Heart right ventricle (tissue), 16 donors: ENCODE measurements at places on chromosomes 6 and 20.
A peak's percentile ranks its signal among the peaks of the same experiment; 100 is the strongest.

GRCh38 chr6:84332139-84333034, 104.9 kb upstream of the CEP162 start:
- H3K27ac ChIP-seq = no peak overlapping the region
- DNase-seq = no peak
- no peaks in the 10 kb centered on the region for H3K4me1 ChIP-seq
- no peak overlapping the region for H3K4me3 ChIP-seq

DNA sequence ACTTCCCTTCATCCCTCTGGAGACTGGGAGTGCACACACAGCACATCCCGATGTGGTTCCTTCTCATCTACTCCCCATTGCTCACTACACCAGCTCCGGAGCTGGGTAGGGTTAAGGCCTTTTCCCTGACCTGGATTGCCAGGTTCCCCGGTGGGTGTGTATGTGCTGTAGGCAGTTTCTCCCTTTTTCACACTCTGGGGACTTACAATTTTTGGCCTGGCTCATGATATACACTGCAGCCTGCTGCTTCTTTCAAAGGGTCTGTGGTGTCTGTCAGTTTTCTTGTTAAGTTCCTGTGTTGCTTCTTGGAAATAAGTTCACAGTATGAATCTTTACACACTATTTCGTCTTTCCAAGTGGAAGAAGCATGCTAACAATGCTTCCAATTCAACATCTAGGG, 405.5 kb downstream of the UTRN start:
- no peaks in the 10 kb centered on the region for H3K27me3 ChIP-seq
- peaks cover 8% of the 10 kb centered on the region for H3K36me3 ChIP-seq
- no peak overlapping the region for H3K27ac ChIP-seq
- no peak for DNase-seq

DNA sequence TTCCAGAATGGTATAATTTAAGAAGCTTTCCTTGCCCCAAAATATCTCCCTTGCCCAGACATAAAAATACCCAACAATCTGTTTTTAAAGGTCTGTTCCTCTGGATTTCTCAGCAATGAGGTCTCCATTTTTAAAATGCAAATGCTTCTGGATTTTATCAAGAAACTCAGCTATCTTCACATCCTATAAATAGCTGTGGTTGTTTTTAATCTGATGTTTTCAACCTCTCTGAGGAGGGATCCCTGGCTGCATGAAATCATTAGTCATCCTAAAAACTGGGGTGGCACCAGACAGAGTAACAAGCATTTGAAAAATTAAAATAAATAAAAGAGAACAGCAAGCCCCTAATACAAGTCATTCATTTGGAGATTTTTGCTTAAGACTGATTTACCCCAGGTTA, 168.5 kb upstream of the ID4 start:
- no peaks in the 10 kb centered on the region for H3K36me3 ChIP-seq
- DNase-seq = no peak
- no peak overlapping the region for H3K4me3 ChIP-seq
- H3K27ac ChIP-seq = no peak overlapping the region
- no peaks in the 10 kb centered on the region for H3K4me1 ChIP-seq
- no peaks in the 10 kb centered on the region for H3K27me3 ChIP-seq

- H3K27me3 ChIP-seq = no peaks in the 10 kb centered on the region
- no peaks in the 10 kb centered on the region for H3K4me1 ChIP-seq
- H3K4me3 ChIP-seq = no peak overlapping the region
- no peak overlapping the region for H3K27ac ChIP-seq
- no peak for DNase-seq
Observed at GRCh38 chr20:38395165-38395564, 40.0 kb downstream of the SNHG17 start.

DNA sequence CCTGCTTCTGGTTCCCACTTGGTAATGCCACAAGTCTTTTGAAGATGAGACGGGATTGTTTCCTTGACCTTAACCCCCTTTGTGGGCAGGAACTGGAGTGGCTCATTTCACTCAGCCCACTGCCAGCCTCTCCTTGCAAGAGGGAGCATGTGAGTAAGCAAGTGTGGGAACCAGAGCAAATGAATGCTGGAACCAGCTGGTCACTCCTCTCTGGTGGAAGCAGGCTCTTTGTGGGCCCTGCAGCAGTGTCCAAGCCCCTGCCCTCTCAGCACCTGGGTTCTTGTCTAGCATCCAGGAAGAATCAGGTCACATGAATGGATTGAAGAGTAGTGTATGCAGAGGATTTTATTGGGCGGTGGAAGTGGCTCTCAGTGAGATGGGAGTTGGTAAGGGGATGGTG, 944.5 kb downstream of the QKI start:
- H3K27ac ChIP-seq = no peak overlapping the region
- no peak overlapping the region for H3K4me3 ChIP-seq
- DNase-seq = no peak
- H3K4me1 ChIP-seq = no peaks in the 10 kb centered on the region
- H3K36me3 ChIP-seq = no peaks in the 10 kb centered on the region

- H3K27me3 ChIP-seq = no peaks in the 10 kb centered on the region
- DNase-seq = peak; percentile 63
- H3K4me3 ChIP-seq = peak overlapping the region; percentile 96
- no peaks in the 10 kb centered on the region for H3K36me3 ChIP-seq
Observed at GRCh38 chr20:2872459-2873009, 747 bp upstream of the PTPRA start.

GRCh38 chr6:14211562-14211942, 94.0 kb downstream of the CD83 start:
- H3K27me3 ChIP-seq = no peaks in the 10 kb centered on the region
- H3K27ac ChIP-seq = peak overlapping the region; percentile 84
- peaks cover 22% of the 10 kb centered on the region for H3K4me1 ChIP-seq
